ENCODE measurements at places on chromosomes 1 and 21. TPM values are rescaled to one million over a fixed set of nuclear protein-coding genes. Genes with fewer than 3 reads are reported as not detected.

Gene RGS13
- total RNA-seq, result not detected

Gene RAVER2
- total RNA-seq, result 8.7 TPM

Gene UMODL1
- not detected for total RNA-seq

Gene FAM43B
- not detected for total RNA-seq

Gene MRPL24
- total RNA-seq, result 40.9 TPM

Gene LEFTY1
- under 0.01 TPM for total RNA-seq

Gene MPZL1
- total RNA-seq, result 115 TPM

All from epithelial cell of umbilical artery (primary cell).